Chondrocyte (in vitro differentiated cells): ENCODE measurements at places on chromosomes 7 and 10. TPM values are rescaled to one million over a fixed set of nuclear protein-coding genes. Genes with fewer than 3 reads are reported as not detected.

Gene APBB1IP
- not detected in 3 replicates for total RNA-seq

Gene SYT15
- total RNA-seq = 11.6 to 44.3 TPM (median 14.5 TPM) in 3 replicates

GRCh38 chr10:25875556-25876165, 58.4 kb upstream of the MYO3A start:
- H3K36me3 ChIP-seq = no peaks in the 10 kb centered on the region
- no peak overlapping the region for H3K4me3 ChIP-seq
- H3K27me3 ChIP-seq = no peaks in the 10 kb centered on the region
- no peaks in the 10 kb centered on the region for H3K4me1 ChIP-seq

GRCh38 chr7:50305583-50306493, 1.3 kb downstream of the IKZF1 start:
- no peak for DNase-seq
- H3K36me3 ChIP-seq = no peaks in the 10 kb centered on the region
- H3K4me1 ChIP-seq = no peaks in the 10 kb centered on the region
- no peak overlapping the region for H3K27ac ChIP-seq
- H3K4me3 ChIP-seq = no peak overlapping the region
- peaks cover 64% of the 10 kb centered on the region for H3K27me3 ChIP-seq

DNA sequence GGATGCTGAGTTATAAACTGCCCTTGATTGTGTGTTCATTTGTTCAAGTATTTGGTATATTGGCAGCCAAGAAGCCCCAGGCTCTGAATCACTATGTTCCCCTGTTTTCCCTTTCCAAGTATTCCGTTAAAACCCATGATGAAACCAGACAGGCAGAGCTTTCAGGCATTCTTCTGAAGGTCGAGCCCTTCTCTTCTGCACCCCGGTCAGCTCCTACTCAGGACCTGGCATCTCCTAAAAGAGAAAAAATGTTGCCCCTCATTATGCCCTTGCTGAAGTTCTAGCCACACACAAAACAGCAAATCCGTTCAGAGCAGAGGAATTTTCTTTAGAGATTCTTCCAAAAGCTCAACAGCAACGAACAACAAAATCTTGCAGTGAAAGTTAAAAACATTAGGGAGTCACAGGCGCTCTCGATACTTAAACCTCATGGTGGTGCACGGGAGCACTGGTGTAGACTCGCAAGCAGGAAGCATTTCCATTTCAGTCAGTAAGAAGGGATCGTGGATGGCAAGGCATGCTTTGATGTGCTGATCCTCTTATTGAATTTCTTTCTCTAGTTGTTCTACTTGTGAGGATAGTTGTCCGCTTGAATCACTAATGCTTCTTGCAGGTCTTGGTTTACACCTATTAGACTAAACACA, 264.9 kb downstream of the SKIDA1 start:
- H3K27ac ChIP-seq = no peak overlapping the region
- H3K4me1 ChIP-seq = peaks cover 10% of the 10 kb centered on the region
- H3K4me3 ChIP-seq = no peak overlapping the region
